Spleen (tissue), 13 donors: ENCODE measurements at places on chromosomes 1 and 21. TPM values are rescaled to one million over a fixed set of nuclear protein-coding genes. Genes with fewer than 3 reads are reported as not detected.

Gene RAP1GAP
- total RNA-seq = 1.2 TPM

Gene PLA2G2D
- 5.1 TPM for total RNA-seq

Gene DNM3
- total RNA-seq = 10.2 TPM

Gene AGT
- total RNA-seq = not detected

Gene NPHS2
- not detected for total RNA-seq

Gene SPRR5
- not detected for total RNA-seq

Gene PTGER3
- total RNA-seq = 0.13 TPM

Gene LCE1E
- not detected for total RNA-seq

Gene PSRC1
- 3.1 TPM for total RNA-seq

Gene FAM43B
- 0.93 TPM for total RNA-seq

Gene SAMSN1
- total RNA-seq = 60.0 TPM

Gene ASCL5
- total RNA-seq = not detected

Gene SELE
- not detected for total RNA-seq

Gene CGN
- total RNA-seq = 0.77 TPM

Gene MFAP2
- total RNA-seq = not detected

Gene PLA2G5
- not detected for total RNA-seq

Gene ANKRD13C
- total RNA-seq = 19.9 TPM

Gene MCOLN2
- total RNA-seq = 14.1 TPM

Gene FCMR
- total RNA-seq = 136 TPM

Gene GPX7
- 6.4 TPM for total RNA-seq

- H3K36me3 ChIP-seq = peaks cover 40% of the 10 kb centered on the region
- H3K4me1 ChIP-seq = peaks cover 12% of the 10 kb centered on the region
- H3K27ac ChIP-seq = no peak overlapping the region
- no peaks in the 10 kb centered on the region for H3K27me3 ChIP-seq
Observed at GRCh38 chr1:226628612-226629155, 80.1 kb downstream of the STUM start.

GRCh38 chr1:20470194-20470593 lies 15.8 kb downstream of the CAMK2N1 start:
- H3K4me1 ChIP-seq = peaks cover 9% of the 10 kb centered on the region
- H3K27ac ChIP-seq = no peak overlapping the region
- no peaks in the 10 kb centered on the region for H3K27me3 ChIP-seq
- H3K36me3 ChIP-seq = no peaks in the 10 kb centered on the region
- no peak overlapping the region for H3K4me3 ChIP-seq

DNA sequence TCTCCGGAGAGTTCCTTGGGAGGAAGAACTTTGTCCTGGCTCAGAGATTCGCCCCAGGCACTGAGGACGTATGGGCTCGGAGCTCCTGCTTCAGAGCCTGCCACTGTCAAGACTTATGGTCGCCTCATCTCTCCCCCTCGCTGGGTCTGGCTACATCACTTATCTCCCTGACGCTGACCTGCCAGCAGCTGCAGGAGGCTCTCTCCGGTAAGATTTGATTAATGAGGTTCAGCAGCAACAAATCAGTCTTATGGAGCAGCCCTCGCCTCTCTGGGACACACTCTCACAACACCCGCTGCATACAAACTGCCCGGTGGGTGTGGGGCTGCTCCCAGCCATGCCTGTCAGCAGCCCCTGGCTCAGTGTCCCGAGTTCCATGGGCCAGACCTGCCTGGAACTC lies 297.8 kb downstream of the RRAGC start:
- no peaks in the 10 kb centered on the region for H3K27me3 ChIP-seq
- DNase-seq = no peak
- H3K36me3 ChIP-seq = no peaks in the 10 kb centered on the region
- no peak overlapping the region for H3K4me3 ChIP-seq

GRCh38 chr1:244918421-244919319 lies 54.3 kb upstream of the HNRNPU start:
- no peaks in the 10 kb centered on the region for H3K36me3 ChIP-seq
- peak overlapping the region; percentile 36 for H3K27ac ChIP-seq
- no peaks in the 10 kb centered on the region for H3K27me3 ChIP-seq

- H3K36me3 ChIP-seq = no peaks in the 10 kb centered on the region
- no peaks in the 10 kb centered on the region for H3K27me3 ChIP-seq
- no peak for DNase-seq
- no peak overlapping the region for H3K27ac ChIP-seq
- no peak overlapping the region for H3K4me3 ChIP-seq
- no peaks in the 10 kb centered on the region for H3K4me1 ChIP-seq
Observed at GRCh38 chr1:218620956-218621355, 275.8 kb downstream of the TGFB2 start.

GRCh38 chr1:33743221-33743998 lies 120.5 kb upstream of the HMGB4 start:
- DNase-seq = no peak
- no peak overlapping the region for H3K27ac ChIP-seq
- H3K4me1 ChIP-seq = no peaks in the 10 kb centered on the region
- H3K4me3 ChIP-seq = no peak overlapping the region
- peaks cover 4% of the 10 kb centered on the region for H3K27me3 ChIP-seq
- H3K36me3 ChIP-seq = no peaks in the 10 kb centered on the region

- no peak overlapping the region for H3K4me3 ChIP-seq
- no peaks in the 10 kb centered on the region for H3K36me3 ChIP-seq
- no peaks in the 10 kb centered on the region for H3K27me3 ChIP-seq
- DNase-seq = no peak
- no peak overlapping the region for H3K27ac ChIP-seq
Observed at GRCh38 chr1:112312315-112312714, 83.7 kb upstream of the CTTNBP2NL start.

- no peak for DNase-seq
- H3K27ac ChIP-seq = no peak overlapping the region
- no peak overlapping the region for H3K4me3 ChIP-seq
- no peaks in the 10 kb centered on the region for H3K27me3 ChIP-seq
- no peaks in the 10 kb centered on the region for H3K36me3 ChIP-seq
Observed at GRCh38 chr1:8597455-8597854, 220.0 kb downstream of the RERE start.

GRCh38 chr21:14241297-14241696 lies 25.3 kb downstream of the RBM11 start:
- H3K27ac ChIP-seq = no peak overlapping the region
- no peaks in the 10 kb centered on the region for H3K27me3 ChIP-seq
- no peaks in the 10 kb centered on the region for H3K36me3 ChIP-seq
- H3K4me3 ChIP-seq = no peak overlapping the region

- H3K36me3 ChIP-seq = no peaks in the 10 kb centered on the region
- no peak overlapping the region for H3K27ac ChIP-seq
- H3K4me1 ChIP-seq = no peaks in the 10 kb centered on the region
- DNase-seq = no peak
- H3K4me3 ChIP-seq = no peak overlapping the region
Observed at GRCh38 chr1:220966881-220967611, 87.8 kb downstream of the HLX start.

- H3K27me3 ChIP-seq = no peaks in the 10 kb centered on the region
- peaks cover 42% of the 10 kb centered on the region for H3K4me1 ChIP-seq
- H3K4me3 ChIP-seq = no peak overlapping the region
- no peak for DNase-seq
- no peak overlapping the region for H3K27ac ChIP-seq
- H3K36me3 ChIP-seq = no peaks in the 10 kb centered on the region
Observed at GRCh38 chr1:28646040-28646439, 2.4 kb upstream of the RNU11 start.

DNA sequence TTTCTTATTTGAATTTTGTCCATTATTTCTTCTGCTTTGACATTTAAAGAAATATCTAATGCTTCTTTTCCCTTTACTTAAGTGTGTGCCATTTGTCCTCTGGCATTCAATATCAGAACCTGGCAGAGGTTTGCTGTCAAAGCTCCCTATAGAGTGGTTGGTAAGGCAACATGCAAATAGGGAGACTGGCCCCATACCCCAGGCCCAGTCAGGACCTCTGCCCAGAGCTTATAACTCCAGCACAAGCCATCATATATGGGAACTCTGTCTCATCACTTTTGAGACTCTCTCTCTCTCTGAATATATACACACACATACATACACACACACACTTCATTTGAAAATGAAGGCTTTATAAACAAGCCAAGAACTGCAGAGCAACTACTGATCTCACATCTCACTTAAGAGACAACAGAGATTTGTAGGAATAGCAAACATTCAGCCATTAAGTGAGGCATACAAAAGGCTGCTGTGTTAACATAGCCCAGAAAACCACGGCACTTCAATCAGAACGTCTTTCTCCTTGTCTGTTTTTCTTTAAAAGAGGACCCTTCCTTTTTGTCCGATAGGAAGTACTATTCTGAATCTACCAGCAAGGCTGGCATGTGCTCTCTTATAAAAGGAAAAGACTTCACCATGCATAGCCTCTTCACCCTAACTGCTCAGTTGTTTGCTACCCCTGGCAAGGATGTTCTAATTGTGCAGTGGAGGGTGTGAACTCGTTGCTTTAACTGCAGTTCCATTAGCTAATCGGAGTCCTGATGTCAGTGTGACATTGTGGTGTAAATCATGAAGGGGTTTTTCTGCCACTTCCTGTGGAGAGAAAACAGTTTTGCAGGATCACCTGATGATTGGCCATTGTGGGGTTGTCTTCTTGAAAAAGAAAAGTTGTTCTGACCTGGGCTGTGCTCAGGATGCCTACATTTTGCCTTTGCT lies 101.7 kb downstream of the NR5A2 start:
- no peak overlapping the region for H3K4me3 ChIP-seq
- no peak overlapping the region for H3K27ac ChIP-seq
- H3K27me3 ChIP-seq = no peaks in the 10 kb centered on the region
- H3K4me1 ChIP-seq = peaks cover 5% of the 10 kb centered on the region

GRCh38 chr1:72288886-72289285 lies 6.5 kb upstream of the NEGR1 start:
- H3K27ac ChIP-seq = no peak overlapping the region
- H3K4me3 ChIP-seq = no peak overlapping the region
- peaks cover 5% of the 10 kb centered on the region for H3K27me3 ChIP-seq
- H3K36me3 ChIP-seq = no peaks in the 10 kb centered on the region
- peaks cover 7% of the 10 kb centered on the region for H3K4me1 ChIP-seq

DNA sequence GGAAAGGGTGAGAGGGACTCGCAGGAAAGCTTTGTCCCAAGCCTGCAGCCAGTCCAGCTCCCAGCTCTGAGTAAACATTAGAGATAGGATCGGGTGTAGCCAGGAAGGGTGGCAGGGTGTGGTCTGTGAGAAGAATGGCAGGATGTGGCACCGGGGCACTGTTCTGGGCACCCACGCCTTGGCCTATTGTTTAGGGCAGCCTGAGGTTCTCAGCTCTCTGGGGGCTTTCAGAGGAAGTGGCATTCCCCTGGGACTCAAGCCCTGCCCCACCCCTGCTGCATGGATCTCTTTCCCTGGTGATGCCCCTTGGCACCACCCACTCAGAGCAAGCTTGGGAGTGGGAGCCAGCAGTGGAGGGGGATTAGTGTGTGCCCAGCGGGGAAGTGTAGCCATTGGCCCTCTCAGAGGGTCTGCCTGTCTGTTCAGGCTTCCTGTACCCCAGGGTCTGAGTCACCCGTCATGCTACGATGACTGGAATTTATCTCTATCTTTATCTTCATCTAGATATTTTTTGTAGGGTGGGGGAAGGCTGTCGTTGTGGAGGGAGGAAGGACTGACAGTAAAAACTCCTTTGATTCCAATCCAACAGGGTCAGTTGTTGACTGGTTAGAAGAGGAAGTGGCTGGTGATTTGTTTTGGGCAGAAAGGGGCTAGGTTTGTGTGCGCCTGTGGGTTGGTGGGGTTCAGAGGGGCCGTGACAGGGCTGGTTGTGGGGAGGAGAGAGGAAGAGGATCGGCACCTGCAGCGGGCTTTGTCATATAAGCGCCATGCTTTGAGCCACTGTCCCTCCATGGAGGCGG lies 31.6 kb downstream of the SOX13 start:
- peak; percentile 81 for DNase-seq
- H3K4me3 ChIP-seq = peak overlapping the region; percentile 1
- no peaks in the 10 kb centered on the region for H3K27me3 ChIP-seq
- H3K27ac ChIP-seq = peak overlapping the region; percentile 45
- H3K4me1 ChIP-seq = peaks cover 61% of the 10 kb centered on the region
- H3K36me3 ChIP-seq = no peaks in the 10 kb centered on the region

- H3K4me3 ChIP-seq = no peak overlapping the region
- DNase-seq = peak; percentile 59
- H3K4me1 ChIP-seq = no peaks in the 10 kb centered on the region
- no peak overlapping the region for H3K27ac ChIP-seq
Observed at GRCh38 chr1:200916681-200917080, 22.0 kb downstream of the INAVA start.

- H3K4me1 ChIP-seq = no peaks in the 10 kb centered on the region
- H3K27ac ChIP-seq = peak overlapping the region; percentile 37
- no peaks in the 10 kb centered on the region for H3K36me3 ChIP-seq
Observed at GRCh38 chr1:237042892-237043576, 1.1 kb downstream of the RYR2 start.

GRCh38 chr21:23496729-23497128 lies 2110.6 kb downstream of the MRPL39 start:
- no peak for DNase-seq
- no peaks in the 10 kb centered on the region for H3K27me3 ChIP-seq
- H3K4me3 ChIP-seq = no peak overlapping the region
- H3K27ac ChIP-seq = no peak overlapping the region
- no peaks in the 10 kb centered on the region for H3K36me3 ChIP-seq

GRCh38 chr1:17113963-17114362 lies 5.3 kb downstream of the PADI2 start:
- H3K27ac ChIP-seq = no peak overlapping the region
- H3K27me3 ChIP-seq = peaks cover 35% of the 10 kb centered on the region
- no peak for DNase-seq
- no peaks in the 10 kb centered on the region for H3K4me1 ChIP-seq

- DNase-seq = peak; percentile 94
- no peaks in the 10 kb centered on the region for H3K36me3 ChIP-seq
- no peak overlapping the region for H3K4me3 ChIP-seq
- no peak overlapping the region for H3K27ac ChIP-seq
- peaks cover 12% of the 10 kb centered on the region for H3K27me3 ChIP-seq
Observed at GRCh38 chr1:6246497-6247467, 2.8 kb downstream of the HES3 start.

- no peak overlapping the region for H3K27ac ChIP-seq
- H3K4me1 ChIP-seq = peaks cover 69% of the 10 kb centered on the region
- H3K27me3 ChIP-seq = no peaks in the 10 kb centered on the region
Observed at GRCh38 chr1:2248127-2248826, 20.2 kb downstream of the SKI start.

GRCh38 chr1:12448746-12449177 lies 169.2 kb downstream of the DHRS3 start:
- H3K27me3 ChIP-seq = no peaks in the 10 kb centered on the region
- no peak overlapping the region for H3K4me3 ChIP-seq
- H3K27ac ChIP-seq = peak overlapping the region; percentile 18
- H3K36me3 ChIP-seq = peaks cover 30% of the 10 kb centered on the region
- peaks cover 20% of the 10 kb centered on the region for H3K4me1 ChIP-seq

DNA sequence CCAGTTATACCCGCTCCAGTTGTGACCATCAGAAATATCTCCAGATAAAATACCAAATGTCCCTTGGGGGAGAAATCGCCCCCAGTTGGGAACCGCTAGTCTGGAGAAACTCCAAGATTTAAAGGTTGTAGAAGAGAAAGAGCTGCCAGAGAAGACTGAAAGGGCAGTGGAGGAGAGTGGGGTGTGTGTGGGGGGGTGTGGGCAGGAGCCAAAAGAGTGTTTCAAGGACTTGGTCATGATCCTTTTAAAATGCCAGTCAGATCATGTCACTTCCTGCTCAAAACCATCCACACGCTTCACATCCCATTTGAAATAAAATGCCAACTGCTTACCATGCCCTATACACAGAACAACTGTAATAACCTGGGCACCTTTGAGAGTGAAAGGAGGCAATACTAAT lies 3.4 kb upstream of the HEYL start:
- H3K27me3 ChIP-seq = peaks cover 15% of the 10 kb centered on the region
- no peak overlapping the region for H3K4me3 ChIP-seq
- H3K27ac ChIP-seq = peak overlapping the region; percentile 26
- no peaks in the 10 kb centered on the region for H3K36me3 ChIP-seq
